ENCODE measurements at places on chromosomes 11 and 22.

DNA sequence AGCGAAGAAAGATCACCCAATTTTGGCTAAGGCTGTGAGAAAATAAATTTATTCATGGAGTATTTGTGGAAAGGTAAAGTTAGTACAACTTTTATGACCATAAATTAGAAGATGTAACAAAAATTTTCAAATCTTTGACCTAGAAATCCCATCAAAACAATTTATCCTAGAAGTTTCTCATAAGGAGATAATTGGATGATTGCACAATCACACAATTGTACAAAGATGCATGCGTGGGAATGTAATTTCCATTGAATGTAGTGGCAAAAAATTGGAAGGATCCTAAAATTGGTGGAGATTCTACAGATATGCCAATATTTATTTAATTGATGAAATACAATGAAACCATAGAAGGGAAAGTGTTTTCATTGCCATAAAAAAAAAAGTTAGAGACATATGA, 11.6 kb downstream of the SRPRA start:
- DNase-seq: no peak

DNA sequence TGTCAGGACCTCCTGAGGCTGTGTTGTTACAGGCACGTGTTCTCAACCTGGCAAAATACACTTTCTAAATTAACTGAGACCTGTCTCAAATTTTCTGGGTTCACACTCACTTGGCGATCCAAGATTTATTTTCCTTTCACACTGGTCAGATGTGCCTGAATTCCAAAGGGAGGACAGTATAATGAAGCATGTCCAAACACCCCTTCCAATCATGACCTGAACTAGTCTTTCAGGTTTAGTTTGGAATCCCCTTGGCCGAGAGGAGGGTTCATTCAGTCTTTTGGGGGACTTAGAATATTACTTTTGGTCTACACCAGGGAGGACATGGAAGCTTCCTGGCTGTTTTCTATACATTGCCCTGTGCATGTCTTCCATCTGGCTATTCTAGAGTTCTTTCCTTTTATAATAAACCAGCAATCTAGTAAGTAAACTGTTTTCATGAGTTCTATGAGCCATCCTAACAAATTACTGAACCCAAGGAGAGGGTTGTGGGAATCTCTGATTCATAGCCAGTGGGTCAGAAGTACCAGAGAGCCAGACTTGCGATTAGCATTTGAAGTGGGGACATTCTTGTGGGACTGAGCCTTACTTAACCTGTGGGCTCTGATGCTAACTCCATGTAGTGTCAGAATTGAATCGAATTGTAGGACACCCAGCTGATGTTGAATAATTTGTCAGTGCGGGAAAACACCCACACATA, 14.8 kb upstream of the TMEM216 start:
- no peak for DNase-seq

DNA sequence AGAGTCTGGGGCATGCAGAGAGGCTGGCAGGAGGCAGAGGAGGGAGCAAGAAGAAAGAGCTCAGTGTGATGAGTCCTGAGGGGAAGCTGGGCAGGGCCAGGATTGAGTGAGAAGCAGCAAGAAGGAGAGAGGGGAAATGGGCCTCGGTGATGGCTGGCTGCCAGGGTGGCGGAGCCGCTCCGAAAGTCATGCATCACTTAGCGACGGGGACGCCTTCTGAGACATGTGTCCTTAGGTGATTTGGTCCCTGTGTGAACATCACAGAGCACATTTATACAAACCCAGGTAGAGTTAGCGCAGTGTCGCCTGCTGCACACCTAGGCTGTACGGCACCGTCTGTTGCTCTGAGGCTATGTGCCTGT, 15.1 kb downstream of the TBC1D22A start:
- DNase-seq: no peak

GRCh38 chr11:124036666-124037065, 4.5 kb downstream of the OR10G7 start:
- no peak for DNase-seq

DNA sequence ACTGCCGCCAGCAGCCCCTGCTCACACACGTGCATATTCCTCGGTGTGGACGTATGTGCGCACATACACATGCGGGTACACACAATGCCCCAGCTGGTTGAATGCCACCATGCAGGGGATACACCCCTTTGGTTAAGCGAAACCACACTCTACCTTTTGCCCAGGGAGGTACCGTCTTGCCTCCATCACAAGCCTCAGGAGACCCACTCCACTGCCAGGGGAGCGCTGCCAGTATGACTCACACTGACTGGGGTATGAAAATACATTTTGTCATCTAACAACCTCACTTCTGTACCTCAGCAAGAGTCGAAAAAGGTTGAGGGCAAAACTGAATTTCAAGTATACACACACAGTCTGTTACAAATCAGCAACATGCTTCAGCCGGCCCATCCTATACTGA, 39.4 kb downstream of the TMEM45B start:
- DNase-seq: no peak

DNA sequence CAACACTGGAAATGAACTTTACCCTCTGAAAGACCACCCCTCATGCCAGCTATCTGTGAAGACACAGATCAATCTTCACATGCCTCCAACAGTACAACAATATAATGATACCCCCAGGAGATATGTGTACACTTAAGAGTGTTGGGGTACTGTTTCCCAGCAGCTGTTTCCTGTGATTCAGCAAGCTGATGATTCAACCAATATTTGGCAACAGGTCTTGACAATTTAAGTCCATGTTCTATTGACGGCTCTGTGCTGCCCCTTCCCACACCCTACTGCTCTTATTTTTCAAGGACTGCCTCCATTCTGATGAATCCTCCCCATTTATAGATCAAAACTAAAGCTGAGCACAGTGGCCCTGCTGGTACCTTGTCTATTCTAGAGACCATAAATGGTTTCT, 6.6 kb downstream of the SNX19 start:
- DNase-seq: no peak

DNA sequence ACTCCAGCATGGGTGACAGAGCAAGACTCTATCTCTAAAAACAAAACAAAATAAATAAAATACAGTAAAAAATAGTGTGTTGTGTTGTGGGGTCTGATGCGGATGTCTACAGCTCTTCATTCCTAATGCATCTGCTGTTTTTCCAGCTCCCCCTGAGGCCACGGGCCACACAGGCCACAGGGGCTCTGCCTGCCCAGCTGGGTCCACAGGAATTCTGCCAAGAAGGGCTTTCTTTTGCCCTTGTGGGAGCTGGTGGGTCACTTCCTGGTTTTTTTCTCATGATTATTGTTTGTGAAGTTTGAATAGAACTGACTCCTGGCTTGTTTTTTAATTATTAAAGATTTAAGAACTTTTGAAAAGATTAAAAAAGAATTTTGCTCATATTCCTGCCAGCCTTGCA, 67.4 kb upstream of the CLDN5 start:
- DNase-seq: no peak

- no peak for DNase-seq
Observed at GRCh38 chr11:44025727-44026126, 22.1 kb upstream of the ACCSL start.

DNA sequence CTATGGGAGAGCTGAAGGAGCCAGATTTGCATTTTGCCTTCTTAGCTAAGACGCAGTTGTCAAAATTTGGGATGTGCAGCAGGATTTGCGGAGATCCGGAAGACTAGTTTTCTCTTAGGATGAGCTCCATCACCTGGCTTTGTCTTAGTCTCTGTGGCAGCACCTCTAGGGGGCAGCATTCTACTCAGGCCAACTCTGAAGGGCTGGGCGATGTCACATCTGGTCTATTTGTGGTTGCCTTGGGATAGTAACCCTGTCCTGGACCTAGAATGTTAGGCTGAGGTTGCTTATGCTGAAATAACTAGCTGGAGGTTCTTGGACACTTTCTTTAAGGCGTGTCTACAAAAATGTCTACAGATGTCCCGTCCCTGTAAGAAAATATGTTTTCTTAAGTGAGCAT, 116.2 kb downstream of the FAT3 start:
- DNase-seq: no peak

DNA sequence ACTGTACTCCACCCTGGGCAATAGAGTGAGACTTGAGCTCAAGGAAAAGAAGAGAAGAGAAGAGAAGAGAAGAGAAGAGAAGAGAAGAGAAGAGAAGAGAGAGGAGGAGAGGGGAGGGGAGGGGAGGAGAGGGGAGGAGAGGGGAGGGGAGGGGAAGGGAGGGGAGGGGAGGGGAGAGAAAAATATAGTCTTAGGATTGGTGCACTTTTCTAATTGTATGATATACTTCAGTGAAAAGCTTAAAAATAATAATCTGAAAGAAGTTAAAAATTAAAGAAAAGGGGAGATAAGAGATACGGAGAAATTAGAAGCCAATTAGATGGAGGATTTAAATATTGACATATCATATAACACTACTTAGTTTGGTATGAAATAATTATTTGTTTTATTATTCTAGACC, 19.3 kb downstream of the OR52A5 start:
- no peak for DNase-seq

DNA sequence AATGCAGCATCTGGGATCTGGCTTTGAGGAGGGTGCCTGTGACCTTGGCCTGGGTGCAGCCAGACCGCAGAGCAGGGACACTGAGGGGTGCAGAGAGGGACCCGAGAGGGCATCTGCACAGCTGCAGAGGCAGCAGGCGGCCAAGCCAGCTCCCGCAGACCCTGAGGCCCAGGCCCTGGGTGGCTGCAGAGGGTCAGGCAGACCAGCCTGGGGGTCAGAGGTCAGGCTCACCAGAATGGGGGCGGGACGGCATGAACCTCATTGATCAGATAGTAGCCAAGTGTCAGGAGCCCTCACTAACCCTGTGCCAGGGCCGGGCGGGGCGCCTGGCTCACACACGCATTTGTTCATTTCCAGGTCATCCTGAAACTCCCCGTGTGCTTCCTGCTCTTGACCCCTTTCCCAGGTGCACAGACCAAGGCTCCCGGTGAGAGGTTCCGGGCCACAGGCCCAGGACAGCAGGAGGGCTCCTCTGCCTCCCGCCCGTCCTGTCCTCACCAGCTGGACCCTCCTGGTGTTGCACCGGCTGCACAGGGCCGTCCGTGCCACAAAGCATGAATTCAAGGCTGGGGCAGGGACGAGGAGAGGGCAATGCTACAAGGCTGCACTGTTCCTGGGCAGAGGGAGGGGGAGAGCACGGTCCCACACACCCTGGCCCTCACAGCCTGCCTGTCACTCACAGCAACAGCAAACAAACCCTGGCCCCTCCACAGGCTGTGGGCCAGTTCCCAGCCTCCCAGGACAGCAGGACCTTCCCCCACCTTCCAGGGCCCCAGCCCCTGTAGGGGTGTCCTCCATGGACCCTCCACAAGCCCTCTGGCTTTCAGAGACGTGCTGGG, 3.3 kb downstream of the RTN4R start:
- no peak for DNase-seq

DNA sequence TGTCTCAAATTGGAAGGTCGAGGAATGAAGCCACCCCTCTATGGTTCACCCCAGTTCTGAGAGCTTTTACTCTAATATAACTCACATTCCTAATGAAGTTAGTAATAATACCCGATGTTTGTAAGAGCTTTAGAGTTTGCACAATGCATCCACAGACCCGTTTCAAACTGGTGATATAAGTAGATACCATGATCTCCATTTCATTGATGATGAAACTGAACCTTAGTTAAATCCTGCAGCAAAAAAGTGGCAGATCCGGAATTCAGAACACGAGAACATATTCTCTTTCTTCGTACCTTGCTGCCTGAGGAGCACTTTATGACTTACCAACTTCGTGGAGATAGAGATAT, 757 bp upstream of the RBFOX2 start:
- DNase-seq: no peak

- DNase-seq: no peak
Observed at GRCh38 chr11:43735961-43736360, 55.4 kb downstream of the HSD17B12 start.

DNA sequence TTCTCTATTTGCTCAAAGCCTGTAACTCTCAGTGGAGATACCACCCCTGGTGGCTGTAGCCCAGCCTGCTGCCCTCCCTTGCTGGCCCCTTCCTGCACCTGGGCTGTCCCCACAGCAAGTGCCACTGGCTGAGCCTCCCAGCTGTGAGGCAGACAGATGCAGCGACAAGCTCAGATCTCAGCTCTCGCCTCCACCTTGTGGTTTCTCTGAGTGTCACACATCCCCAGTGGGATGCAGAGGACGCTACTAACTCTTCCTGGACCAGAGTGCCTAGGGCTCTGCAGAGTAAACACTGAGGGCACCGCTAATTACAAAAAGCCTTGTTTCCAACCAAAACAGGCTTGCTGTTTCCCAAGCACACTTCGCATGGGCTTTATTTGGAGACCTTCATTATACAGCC, 8.9 kb downstream of the YPEL1 start:
- no peak for DNase-seq

- no peak for DNase-seq
Observed at GRCh38 chr11:17811352-17811751, 76.8 kb downstream of the KCNC1 start.

- no peak for DNase-seq
Observed at GRCh38 chr22:50730013-50730891, 7.8 kb upstream of the ACR start.

GRCh38 chr11:32820497-32820896, 9.2 kb upstream of the PRRG4 start:
- DNase-seq: no peak

All from NCI-H446 (cell line).